ENCODE measurements at places on chromosomes 16 and 17.

DNA sequence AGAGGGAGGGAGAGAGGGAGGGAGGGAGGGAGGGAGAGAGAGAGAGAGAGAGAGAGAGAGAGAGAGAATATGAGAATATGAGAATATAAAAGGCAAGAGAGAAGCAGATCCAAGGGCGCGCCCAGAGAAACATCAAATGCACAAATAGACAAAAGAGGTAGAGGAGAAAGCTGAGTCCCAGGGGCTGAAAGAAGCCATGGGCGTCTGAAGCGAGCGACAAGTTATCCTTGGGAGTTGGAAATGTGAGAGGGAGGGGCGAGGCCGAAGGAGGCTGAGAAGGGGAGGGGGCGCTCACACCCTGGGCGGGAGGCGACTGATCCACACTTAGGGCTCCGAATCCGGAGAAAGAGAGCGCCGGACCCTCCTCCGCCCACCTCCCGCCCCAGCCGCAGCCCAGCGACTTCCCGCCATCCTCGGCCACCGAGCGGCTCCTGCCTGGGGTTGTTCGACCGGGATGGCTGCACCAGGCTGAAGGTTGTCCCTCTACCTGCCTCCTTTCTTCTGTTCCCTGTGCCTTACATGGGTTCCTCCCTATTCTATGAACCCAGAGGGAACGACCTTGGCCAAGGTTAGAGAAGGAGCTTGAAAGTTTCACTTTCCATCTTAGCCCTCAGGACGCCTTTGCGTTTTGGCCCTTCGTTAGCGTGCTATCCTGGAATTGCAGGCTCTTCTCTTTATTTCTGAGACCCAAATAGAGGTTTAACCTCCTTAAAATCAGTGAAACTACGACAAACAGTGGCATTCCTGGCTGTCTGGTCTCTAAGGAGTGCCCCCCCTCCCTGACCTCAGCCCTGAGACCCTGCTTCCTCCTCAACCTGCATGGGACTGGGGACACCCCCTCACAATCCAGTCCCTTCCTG lies 21.2 kb upstream of the HOXB9 start:
- no peak for DNase-seq

DNA sequence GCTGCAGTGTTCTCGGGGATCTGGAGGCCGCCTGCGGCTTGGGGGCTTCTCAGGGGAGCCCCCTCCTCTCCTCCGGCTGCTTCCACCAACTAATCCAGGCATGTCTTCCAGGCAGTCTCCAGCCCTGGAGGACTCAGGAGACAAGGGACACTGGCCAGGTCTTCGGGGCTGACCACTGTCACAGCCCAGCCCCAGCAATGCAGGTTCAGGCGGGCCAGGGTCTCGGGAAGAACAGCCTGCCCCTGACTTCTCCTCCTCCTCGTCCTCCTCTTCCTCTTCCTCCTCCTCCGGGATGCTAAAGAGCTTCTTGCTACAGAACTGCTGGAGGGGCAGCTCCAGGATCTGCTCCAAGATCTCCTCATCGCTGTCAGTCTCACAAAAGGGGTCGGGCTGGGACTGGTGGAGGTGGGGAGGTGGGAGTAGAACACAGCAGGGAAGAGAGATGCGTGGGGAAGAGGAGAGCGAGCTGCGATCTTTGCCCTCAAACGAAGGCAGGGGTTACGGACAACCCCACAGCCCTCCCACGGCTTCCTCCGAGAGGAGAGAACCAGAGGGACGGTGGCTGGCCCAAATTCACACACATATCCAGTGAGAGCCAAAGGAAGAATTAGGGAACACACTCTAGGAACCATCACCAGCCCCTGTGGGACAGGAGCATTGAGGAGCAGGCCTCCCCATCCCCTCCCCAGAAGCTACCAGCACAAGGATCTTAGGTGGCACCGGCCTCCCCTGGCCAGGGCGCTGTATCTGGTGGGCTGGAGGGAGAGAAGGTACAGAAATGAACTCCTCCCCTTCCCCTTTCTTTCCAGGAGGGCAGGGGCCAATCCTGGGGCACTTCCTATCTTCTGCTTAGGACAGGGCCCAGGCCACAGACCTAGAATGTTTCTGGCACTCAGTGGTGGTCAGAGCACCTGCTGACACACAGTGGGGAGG lies 19.3 kb downstream of the TSPOAP1 start:
- no peak for DNase-seq

DNA sequence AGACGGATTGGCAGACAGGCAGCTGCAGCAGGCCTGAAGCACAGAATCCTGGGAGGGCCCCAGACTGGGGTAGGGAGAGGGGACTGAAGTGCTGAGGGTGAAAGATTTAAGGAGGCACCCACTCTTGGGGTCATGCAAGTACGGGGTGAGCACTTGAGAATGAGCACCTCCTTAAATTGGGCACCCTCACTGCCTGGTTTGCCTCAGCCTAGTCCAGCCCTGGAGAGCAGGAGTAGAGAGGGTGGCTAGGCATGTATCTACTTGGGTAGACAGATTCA lies 154.1 kb upstream of the CDC42EP4 start:
- DNase-seq = no peak

DNA sequence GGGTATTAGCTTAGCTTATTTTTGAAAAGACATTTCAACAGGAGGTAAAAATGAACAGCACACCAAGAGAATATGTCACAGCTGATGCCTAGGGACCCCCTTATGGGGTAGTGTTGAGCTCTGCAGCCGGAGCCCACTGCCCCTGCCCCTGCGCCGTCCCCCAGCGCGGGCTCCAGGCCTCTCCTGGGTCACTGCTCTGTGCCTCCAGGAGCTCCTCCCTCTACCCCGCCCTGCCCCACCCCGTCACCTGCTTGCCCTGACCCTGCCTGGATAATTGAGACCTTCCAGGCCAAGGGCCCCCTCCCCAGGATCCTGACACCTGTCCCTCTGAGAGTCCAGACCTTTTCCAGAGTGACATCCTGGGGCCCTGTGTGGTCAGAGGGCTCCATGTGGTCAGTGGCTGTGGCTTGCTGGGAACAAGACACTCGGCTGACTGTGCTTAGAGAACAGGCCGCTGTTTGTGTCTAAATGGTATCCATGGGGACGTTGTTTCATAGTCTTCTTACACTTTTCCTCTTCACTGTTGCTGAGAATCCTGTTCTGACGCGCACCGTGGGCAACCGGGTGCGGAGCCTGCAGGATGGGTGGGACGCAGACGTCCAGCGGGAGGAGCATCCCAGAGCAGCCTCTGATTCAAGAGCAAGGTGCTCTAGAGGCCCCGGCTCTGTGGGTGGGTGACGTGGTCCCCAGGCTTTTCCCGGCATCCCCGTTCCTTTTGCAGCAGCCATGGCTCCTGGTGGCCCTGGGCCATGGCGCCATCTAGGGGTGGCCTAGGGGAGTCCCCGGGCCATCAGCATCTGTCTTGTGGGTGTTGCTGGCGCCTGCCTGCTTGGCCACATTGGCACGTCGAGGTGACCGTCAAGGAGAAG lies 20.0 kb upstream of the WFIKKN1 start:
- DNase-seq = no peak

GRCh38 chr16:49839017-49839825 lies 16.7 kb downstream of the ZNF423 start:
- no peak for DNase-seq

- no peak for DNase-seq
Observed at GRCh38 chr16:52755396-52755795, 208.5 kb upstream of the TOX3 start.

DNA sequence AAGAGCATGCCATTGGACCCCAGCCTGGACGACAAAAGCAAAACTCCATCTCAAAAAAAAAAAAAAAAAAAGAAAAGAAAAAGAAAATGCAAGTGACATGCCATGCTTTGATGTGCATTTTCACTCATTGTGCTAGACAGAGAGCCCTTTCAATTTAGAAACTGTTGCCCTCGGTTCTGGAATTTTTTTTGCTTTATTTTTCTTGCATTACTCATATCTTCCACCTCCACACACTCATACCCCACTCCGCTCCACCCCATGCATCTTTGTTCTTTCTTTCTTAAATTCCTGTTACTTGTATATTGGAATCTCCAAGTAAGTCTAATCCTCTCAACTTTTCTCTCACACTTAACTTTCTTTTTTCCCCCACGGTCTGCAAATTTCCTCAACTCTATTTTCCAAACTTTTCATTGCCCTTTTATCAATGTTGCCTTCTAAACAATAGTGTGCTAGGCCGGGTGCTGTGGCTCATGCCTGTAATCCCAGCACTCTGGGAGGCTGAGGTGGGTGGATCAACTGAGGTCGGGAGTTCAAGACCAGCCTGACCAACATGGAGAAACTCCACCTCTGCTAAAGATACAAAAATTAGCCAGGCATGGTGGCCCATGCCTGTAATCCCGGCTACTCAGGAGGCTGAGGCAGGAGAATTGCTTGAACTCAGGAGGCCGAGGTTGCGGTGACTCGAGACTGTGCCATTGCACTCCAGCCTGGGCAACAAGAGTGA lies 16.8 kb upstream of the SUZ12 start:
- DNase-seq = no peak

DNA sequence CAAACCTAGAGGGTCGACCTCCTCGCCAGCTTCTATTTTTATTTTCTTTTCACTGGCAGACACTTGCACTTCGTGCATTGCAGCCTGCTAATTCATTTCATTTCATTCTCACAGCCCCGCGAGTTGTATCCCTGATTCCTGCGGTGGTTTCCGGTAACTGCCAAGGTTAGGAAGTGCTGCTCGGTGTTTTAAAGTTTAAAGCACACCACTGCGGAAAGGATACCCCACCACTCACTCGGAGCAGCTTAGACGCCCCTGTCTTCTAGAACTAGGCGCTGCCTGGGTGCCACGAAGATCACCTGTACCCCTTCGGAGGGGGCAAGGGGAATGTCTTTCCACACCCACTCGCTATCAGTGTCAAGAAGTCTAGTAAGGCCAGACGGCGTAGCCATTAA lies 509 bp downstream of the CNEP1R1 start:
- DNase-seq = no peak

- DNase-seq = no peak
Observed at GRCh38 chr17:74943808-74944522, 8.3 kb downstream of the OTOP3 start.

DNA sequence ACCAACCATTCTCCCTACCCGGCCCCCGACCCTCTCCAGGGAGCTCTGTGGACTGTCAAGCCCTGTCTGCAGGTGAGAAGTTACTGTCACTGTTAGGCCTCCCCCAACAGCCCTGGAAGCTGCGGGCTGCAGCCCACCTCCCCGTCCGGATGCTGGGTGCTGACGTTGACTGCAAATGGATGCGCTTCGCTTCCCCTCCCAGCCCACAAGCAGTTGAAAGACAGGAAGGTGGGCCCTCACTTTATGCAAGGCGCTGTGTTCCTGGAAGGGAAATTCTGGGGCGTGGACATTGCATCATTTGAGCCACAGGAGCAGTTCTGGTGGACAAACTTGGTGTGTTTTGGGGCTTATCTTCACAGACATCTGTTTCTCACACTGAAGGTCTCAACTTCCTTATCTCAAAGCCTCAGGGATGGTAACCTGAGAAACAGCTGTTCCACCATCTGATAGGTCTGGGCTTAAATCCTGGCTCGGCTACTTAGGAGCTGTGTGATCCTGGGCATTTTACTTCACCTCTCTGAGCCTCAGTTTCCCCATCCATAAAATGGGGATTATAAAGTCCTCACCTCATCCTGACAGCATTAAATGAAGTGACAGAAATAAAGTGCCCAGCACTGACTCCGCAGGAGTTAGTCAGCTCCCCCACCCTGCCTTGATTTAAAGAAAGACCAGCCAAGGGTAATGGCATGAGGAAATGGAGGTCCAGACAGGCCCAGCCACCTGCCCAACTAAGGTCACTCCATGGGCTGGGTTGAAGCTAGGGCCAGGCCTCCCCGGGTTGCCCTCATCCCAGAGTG lies 4.6 kb upstream of the DRC7 start:
- DNase-seq = no peak

- DNase-seq = no peak
Observed at GRCh38 chr17:64125937-64126336, 4.0 kb downstream of the ERN1 start.

DNA sequence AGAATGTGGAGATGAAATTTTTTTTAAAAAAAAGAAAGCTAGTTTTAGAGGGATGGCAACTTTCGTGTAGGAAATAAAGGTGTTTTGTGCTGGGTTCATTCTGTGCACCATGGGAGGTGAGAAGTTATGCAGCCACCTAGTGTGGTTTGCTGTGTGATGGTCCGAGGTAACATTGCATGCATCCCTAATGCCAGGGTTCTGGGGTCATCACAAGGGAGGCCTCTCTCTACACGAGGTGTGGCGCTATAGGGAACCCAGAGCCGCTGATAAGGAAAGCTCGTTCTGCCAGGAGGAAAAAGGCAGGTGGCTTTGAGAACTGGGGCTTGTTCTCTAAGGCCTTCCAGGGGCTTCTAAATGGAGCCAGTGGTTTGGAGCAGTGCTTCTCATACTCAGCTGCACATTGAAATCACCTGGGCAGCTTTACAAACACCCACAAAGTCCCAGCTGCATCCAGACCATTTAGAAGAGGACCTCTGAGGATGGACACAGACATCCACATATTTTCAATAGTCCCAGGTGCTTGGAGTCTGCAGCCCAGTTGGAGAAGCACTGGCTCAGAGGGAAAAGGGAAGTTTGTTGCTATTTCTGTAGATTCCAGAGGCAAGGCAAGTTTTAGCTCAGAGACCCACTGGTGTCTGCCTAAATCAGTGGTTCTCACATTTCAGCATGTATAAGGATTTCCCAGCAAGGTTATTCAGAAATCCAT lies 43.5 kb downstream of the VPS35L start:
- no peak for DNase-seq

- DNase-seq = no peak
Observed at GRCh38 chr17:9050801-9051401, 29.6 kb downstream of the NTN1 start.

- no peak for DNase-seq
Observed at GRCh38 chr16:30108059-30108850, 5.1 kb downstream of the GDPD3 start.

DNA sequence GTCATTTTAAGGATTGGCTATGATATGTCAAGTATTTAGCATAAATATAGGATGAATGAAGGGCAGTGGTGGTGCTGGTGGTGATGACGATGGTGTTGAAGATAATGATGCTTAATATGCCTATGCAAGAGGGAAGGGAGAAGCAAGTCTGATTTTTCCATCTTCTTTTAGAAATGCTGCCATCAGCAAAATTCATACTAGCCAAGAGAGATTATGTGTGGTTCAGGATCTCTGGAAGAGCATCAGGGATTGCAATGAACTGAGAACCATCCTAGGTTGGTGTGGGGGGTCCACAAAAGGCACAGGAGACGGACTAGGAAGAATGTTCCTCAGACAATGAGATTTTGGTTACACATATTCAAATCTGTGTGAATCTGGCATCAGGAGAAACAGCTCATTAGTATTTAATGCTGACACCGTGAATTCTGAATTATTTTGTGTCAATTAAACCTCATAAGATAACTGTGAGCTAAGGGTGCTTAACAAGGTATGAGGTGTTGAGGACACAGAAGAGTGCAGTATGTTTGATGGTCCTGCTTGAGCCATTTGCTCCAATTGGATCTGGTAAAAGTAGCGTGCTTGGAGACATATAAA lies 1120.8 kb upstream of the GOT2 start:
- DNase-seq = no peak
